NB4 (cell line): ENCODE measurements at places on chromosomes 7 and 10.

GRCh38 chr10:101670635-101671034, 24.3 kb downstream of the FBXW4 start:
- no peak for DNase-seq

DNA sequence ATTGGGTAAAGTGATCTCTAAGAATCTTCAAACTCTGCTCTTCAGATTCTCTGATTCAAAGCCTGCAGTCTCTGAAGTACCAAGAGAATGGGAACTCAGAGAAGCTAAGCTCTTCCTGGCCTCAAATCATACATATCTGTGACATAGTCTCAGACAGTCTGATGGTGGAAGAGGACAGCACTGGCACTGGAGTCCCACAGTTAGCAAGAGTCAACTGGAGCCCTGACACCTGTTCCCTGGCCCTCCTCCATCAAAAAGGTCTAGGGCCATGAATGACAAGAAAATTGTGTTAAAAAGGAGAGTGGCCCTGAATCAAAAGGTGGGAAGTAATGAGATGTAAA, 37.7 kb downstream of the PRSS2 start:
- DNase-seq, result no peak

DNA sequence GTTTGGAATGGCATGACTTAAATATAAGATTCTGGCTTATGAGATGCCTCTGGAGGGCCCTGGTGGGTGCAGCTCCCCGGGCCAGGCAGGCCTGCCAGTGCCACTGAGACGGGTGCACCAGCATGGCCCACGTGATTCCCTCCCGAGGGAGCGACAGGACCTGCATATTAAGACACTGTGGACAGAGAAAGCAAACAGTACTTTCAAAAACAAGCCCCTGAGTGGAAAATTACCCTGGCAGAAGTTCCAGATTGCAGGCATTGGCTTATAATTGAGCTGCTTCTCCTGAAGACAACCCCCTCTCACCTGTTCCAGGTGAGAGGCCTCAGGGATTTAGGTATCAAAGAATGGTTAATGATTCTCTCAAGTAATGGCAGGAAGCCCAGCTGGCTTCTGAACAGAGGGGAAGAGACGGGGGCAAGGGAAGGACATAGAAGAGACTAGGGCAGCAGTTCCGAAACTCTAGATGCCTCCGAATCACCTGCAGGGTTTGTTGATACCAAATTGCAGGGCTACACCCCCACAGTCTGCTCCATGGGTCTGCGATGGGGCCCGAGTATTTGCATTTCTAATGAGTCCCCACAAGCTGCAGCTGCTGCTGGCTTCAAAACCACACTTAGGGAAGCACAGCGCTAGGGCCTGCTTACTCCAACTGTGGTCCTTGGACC, 66.0 kb upstream of the DOCK1 start:
- no peak for DNase-seq

DNA sequence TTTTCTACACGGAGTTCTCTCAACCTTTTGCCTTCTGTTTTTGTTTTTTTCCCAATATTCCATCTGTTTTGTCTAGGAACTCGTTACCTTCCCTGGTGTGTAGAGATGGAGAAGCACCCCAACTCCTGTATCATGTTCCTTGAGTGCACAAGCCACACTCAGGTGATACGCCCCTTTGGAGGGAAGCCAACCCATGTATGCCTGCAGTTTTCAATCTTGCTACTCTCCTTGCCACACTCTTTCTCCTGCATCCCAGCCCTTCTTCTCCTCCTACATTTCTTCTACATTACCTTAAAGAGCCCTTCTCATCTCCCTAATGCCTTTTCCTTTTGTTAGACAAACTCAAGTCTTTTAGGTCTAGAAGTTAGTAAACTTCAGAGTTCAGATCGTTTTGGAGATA, 10.2 kb upstream of the SP4 start:
- no peak for DNase-seq

DNA sequence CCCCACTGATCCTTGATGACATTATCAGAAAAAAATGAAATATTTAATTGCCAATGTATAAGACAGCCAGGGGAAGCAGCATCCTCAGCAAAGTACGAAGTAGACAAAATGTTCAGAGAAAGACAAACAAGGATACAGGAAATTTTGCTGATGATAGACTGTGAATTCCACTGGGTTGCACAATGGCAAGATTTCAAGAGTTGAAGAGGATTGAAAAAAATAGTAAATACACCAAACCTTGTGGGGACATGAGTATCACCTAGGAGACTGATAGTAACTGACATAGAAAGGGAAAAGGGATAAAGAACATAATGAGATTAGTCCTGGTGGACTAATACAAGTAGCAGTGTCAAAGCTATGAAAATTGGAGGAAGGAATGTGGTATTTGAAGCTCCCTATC, 16.5 kb downstream of the CNOT4 start:
- DNase-seq, result no peak

GRCh38 chr10:42111661-42112330, 526.6 kb downstream of the ZNF33B start:
- no peak for DNase-seq

- peak; percentile 73 for DNase-seq
These were observed 46.5 kb upstream of the MSMB start for GRCh38 chr10:46092524-46093081.

DNA sequence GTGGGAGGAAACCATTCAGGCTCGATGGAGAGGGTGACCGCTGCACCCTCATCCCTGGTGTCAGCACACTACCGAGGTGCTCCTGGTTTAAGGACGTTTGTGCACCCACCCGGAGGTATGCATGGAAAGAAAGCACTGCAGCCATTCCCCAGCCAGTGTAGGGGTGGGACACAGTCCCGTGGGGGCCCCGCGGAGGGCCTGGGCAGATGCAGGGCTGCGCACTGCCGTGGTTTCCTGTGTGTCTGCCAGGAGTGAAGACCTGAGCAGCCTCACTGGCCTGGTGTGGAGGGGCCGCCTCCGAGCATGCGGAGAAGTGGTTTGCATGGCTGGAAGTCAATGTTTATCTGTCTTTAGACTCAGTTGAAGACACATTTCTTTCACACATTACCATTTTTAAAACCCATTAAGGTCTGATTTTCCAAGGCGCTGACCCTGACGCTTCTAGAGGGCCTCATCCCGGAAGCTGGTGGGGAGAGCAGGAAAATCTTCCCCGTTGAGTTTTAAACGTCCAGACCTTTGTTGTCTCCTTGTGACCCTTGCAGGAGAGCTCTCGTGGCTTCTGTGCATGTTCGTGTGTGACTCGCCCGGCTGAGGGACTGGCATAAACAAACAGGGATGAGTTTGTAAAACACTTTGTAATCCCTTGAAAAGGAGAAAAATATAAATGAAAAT, 188.1 kb downstream of the MGMT start:
- DNase-seq, result no peak

DNA sequence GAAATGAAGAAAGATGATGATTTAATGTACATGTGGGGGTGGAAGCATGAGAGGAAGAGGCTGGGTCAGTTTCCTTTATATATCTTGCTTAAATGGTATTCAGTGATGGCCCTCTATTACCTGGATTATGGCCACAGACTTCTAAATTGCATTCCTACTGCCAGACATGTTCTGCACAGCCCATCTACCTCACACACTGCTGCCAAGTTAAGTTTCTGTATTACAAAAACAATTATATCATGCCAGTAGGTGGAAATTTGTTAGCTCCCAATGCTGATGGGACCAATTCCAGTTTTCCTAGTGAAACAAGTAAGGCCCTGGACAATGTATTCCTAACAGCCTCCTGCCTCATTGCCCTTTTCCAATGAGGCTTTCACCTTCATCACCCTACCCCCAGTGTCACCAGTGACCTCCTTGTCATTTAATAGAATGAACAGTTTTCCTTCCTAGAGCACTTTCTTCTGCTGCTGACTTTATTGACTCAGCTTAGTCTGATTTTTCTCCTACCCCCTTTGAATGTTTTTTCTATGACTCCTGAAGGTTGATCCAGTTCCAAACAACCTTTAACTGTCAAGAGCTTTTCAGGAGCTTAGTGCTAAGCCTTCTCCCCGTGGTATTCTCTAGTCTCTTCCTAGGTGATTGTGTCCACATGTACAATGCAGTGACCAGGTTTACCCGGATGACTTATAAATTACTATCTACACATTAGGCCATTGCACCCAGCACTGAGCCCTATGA, 316.6 kb upstream of the ANKRD30A start:
- DNase-seq, result no peak

GRCh38 chr7:29953726-29954347, 35.8 kb downstream of the SCRN1 start:
- no peak for DNase-seq

DNA sequence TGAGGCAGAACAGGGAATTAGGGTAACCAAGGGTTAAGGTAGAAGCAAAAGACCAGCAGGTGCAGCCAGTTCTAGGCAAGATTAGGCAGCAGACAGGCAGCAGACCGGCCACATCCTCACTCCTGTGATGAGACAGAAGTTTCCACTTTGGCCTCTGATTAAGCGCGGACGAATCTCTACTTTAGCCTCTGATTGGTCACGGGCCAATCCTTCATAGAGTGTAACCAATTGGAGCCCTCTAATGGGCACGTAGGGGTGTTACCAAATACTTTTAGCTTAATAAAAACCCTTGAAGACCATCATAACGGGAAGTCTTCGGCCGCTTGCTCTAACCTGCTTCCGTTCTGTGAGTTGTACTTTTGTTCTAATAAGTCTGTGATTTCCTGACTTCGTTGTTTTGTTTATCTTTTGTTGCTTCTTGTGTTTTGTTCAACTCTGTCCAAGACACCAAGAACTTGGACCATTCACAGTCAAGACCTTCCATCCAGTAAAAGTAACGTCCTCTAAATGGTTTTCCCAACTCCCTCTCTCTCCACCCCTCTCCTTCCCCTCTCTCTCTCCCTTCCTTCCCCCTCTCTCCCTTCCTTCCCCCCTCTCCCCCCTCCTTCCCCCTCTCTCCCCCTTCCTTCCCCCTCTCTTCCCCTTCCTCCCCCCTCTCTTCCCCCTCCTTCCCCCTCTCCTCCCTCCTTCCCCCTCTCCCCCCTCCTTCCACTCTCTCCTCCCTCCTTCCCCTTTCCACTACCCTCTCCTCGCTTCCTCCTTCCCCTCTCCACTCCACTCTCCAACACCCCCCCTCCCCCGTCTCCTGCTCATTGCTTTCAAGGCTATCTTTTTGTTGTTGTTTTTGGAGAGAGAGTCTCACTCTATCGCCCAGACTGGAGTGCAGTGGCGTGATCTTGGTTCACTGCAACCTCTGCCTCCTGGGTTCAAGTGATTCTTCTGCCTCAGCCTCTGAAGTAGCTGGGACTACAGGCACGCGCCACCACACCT, 13.2 kb upstream of the MALSU1 start:
- DNase-seq, result peak; percentile 47

- peak; percentile 66 for DNase-seq
These were observed 235.0 kb upstream of the PLPP4 start for GRCh38 chr10:120221873-120222485.

- no peak for DNase-seq
These were observed 75.1 kb upstream of the PLPP4 start for GRCh38 chr10:120381931-120382330.

DNA sequence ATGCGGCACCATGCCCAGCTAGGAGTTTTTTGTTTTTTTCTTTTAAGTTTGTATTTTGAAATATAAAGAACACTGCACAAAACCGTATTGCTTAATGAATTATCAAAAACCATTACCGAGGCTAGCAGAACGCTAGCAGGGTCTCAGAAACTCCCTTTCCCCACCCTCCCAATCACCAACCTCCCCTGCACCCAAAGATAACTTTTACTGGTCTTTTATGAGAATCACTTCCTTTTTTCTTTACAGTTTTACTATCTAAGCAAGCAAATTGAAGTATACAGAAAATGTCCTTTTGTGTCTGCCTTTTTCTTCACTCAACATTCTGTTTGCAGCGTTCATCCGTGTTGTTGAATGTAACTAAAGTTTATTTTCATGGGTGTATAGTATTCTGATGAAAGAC, 13.4 kb downstream of the HIP1 start:
- DNase-seq, result peak; percentile 77

- no peak for DNase-seq
These were observed 36.7 kb downstream of the ARHGAP22 start for GRCh38 chr10:48568131-48568530.

- no peak for DNase-seq
These were observed 871.1 kb downstream of the LRMDA start for GRCh38 chr10:76302481-76302880.

DNA sequence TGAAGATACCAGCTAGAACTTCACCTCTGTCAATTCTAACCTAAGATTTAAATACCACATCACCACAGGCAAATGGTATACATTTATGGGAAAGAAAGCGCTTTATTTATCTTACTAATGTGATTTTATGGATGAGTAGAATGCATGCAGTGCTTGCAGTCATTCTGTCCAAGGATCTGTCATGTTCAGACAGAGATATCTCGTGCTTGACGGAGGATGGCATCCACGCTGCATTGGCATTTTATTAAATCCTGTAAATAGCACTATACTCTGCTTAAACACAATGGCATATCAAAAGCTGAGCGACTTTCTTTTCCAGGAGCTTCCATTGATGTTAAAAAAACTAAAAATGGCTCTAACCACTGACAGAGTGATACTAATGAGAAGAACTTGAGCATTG, 133.7 kb upstream of the CAV2 start:
- no peak for DNase-seq

DNA sequence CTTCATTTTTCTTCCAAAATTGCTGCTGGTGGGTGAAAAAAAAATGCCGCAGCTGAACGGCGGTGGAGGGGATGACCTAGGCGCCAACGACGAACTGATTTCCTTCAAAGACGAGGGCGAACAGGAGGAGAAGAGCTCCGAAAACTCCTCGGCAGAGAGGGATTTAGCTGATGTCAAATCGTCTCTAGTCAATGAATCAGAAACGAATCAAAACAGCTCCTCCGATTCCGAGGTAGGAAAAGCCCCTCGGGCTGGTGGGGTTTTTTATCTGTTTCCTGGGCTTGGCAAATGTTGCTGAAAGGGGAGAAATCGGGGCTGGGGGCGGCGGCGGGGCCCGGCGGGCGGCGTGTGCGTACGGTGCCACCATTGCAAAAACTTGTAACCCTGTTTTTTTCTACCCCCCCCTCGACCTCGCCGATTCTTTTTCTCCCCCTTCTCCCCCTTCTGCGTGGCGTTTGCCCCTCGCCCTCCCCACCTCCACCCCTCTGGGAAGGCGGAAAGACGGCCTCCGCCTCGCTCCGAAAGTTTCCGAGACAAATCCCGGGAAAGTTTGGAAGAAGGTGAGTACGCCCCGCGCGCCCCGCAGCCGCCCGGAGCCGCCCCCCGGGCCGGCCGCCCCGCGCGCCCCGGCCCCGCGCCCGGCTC, 789 bp downstream of the TCF7L2 start:
- DNase-seq, result peak; percentile 70
